ENCODE measurements at places on chromosomes 11 and 22.

GRCh38 chr11:4085575-4085974, 9.0 kb upstream of the RRM1 start:
- no peak for DNase-seq

GRCh38 chr22:50153056-50153755, 17.3 kb upstream of the PANX2 start:
- DNase-seq: no peak

- DNase-seq: no peak
Observed at GRCh38 chr11:100910808-100911207, 218.8 kb downstream of the PGR start.

GRCh38 chr22:44616882-44617655, 84.9 kb upstream of the PRR5 start:
- DNase-seq: no peak

GRCh38 chr22:38733724-38734381, 21.9 kb downstream of the SUN2 start:
- no peak for DNase-seq

DNA sequence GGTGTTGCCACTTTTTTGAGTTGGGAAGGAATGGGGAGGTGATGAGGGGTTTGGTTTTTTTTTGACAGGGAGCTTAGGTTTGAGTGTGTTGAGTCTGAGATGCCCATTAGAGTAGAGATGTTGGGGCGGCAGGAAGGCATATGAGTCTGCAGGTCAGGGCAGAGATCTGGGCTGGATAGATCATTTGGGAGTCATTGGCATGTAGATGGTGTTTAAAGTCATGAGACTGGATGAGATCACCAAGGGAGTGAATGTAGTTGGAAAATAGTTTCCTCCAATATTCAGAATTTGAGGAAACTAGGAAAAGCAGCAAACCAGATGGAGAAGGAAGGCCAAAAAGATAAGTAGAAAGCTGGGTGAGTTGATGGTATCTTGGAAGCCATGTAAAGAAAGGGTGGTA, 2.1 kb upstream of the ANAPC15 start:
- no peak for DNase-seq

GRCh38 chr11:14357881-14358728, 878 bp downstream of the RRAS2 start:
- no peak for DNase-seq

DNA sequence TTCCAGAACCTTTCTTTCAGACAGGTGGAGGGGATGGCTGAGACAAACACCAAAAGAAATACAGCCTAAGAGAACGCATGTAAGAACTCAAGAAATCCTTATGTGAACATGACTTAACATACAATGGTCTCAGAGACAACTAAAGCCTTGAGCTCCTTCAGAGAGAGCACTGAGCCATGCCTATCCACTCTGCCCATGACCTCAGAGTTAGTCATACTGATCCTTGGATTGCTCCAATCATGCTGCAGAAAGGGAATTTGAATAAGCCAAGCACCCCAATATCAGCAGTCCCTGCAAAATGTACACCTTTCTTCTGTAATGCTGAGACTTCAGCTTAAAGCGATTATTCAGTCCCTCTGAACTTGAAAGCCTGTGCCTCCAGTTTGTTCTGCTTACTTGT, 43.2 kb upstream of the CHKA start:
- no peak for DNase-seq

GRCh38 chr11:48669146-48669545, 180.6 kb downstream of the OR4A47 start:
- no peak for DNase-seq

GRCh38 chr11:22466351-22466750, 128.2 kb downstream of the SLC17A6 start:
- no peak for DNase-seq

GRCh38 chr11:35390737-35391682, 28.3 kb downstream of the SLC1A2 start:
- no peak for DNase-seq

DNA sequence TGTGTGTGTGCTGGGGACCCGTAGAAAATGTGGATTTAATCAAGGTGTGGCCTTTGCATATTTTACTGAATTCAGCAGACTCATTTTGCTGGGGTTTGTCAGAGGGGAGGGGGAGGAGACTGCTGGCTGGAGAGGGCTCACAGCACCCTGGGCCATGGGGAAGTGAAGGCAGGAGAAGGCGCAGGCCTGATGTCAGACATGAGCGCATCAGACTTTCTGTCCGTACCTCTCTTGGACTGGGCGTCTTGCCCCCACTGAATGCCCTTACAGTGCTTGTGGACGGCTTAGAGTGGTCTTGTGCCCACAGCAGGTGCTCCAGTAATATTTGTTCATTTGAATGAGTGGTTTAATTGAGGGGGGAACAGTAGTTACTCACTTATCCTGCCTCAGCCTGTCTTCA, 75.2 kb downstream of the TEAD1 start:
- DNase-seq: no peak

Measured in activated naive CD4-positive, alpha-beta T cell (primary cell).